ENCODE measurements at places on chromosomes 16 and 17.

- DNase-seq, result no peak
These were observed 495.5 kb upstream of the SOX9 start for GRCh38 chr17:71625330-71625729.

DNA sequence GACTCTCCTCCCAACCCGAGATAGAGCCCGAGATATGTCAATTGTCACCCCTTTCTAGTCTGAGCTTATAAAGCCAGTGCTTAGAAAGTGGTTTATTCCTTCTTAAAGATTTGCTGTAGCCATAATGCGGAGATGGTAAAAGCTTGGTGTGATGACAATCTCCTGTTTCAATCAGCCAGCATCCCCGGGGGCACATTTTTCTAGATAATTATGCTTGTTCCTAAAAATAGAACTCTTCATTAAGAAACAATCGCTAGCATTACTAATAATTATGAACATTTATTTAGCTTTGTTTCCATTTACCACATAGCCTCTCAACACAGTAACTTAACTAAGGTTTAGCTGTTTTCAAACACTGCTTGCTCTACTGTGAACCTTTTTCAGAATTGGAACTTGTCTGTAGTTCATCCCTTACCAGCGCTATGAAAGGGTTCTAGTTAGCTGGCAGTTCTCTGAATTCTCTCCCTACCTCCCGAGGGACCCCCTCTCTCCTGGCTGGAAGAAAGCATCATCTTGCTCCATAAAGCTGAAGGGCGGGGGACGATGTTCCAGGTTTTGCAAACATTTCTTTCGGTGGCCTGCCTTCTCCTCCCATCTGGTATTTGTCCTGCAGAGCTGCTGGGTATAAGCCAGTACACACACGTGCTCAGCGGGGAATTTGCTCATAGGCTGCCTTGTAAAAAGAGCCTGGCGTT lies 922 bp upstream of the MRPL58 start:
- peak; percentile 56 for DNase-seq

DNA sequence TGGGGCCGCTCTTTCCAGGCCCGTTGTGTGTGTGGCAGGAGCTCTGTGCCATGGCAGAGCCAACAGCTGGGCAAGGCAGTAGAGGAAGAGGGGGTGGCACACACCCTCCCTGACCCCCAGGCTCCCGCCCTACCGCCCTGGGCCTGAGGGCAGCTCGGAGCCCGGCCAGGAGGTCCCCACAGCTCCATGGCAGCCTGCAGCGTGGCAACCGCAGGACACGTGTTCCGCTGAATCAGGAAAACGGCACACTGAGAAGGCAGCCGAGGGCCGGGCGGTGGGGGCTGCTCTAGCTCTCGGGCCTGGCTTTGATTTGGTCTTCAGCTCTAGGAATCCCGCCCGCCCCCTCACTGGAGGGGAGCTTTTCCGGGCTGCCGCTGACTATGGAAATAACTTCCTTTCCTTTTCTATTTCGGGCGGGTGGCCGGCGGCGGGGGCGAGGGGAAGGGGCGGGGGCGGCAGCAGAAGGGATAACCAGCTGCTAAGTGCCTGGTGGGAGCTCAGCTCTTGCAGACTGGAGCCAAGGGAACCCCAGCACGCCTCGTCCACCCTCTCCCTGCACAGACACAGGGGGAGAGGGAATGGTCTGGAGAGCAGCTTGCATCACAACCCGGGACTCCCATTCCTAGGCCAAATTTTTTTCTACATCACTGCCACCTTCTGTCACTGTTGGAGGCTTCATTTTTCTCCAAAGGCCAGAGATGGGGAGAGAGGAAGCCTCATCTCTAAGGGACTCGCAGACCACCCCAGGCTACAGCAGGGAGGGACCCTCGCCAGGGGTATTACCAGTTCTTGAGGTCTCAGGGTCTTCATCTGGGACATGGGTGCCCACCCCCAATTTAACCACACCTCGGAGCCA lies 24.8 kb upstream of the MRPS23 start:
- DNase-seq, result peak; percentile 78

DNA sequence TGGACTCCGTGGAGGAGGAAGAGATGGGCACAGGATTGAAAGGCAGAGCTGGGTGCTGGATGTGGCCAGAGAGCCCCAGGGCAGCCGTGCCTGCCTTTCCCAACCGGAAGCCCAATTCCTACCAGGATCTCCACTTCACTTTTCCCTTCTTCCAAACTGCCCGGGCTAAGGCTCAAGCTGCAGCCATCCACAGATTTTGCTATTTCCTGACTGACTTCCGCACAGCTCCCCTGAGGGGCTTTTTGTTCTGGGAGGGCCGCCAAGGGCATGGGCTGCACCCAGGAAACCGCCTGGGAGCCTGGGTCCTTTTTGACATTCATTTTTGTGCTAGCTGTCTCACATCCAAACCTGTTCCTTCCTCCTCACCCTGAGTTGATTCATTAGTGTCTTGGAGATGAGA lies 4.2 kb downstream of the SHISA6 start:
- DNase-seq, result no peak

- DNase-seq, result no peak
These were observed 1.2 kb downstream of the TMEM106A start for GRCh38 chr17:43212641-43213490.

GRCh38 chr17:13302983-13303382 lies 285.2 kb upstream of the ELAC2 start:
- no peak for DNase-seq

- no peak for DNase-seq
These were observed 11.7 kb downstream of the CANT1 start for GRCh38 chr17:78997881-78998280.

DNA sequence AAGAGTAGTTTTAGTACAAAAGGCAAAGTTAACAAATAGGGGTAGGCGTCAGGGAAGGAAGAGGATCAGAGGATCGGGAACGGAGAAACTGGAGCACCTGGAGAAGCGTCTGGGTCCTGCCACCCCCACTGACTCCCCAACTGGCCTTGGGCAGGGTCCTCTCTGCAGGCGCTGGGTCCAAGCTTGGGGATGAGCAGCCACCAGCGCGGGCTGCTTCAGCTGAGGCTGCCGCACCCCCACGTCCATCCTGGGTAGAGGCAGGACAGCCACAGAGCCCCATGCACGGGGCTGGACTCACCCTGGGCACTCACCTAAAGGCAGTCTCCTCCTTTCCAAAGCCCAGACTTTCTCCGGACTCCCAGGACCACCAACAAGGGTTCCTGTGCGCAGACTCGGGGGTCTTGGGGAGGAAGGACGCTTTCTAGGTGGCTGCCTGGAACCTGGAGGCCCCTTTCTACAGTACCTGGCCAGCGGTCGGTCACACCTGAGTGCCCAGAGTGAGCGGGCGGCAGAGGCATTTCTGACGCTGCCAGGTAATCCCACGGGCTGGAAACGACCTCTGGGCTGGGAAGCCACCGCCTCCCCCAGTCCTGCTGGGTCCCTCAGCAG lies 1.1 kb downstream of the HS3ST6 start:
- DNase-seq, result no peak

- no peak for DNase-seq
These were observed 6.4 kb downstream of the ASPSCR1 start for GRCh38 chr17:81983639-81984373.

DNA sequence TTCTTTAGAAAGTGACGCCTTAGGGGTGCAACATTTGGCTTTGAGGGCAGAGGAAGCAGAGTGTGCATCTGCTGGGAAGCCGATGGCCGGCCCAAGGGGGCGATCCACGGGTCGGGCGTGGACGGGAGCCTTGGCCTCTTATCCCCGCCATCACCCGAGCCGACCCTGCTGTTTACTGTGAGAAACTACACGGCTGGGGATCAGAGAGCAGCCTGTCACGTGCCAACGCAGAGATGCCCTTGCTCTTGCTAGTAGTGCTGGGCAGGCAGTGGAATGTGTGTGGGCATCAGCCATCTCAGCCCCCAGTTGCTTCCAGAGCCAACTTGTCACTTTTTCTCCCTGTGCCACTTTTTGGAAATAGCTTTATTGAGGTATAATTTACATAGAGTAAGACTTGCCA lies 26.7 kb upstream of the ITGB4 start:
- no peak for DNase-seq

- DNase-seq, result no peak
These were observed 73.6 kb upstream of the MRTFB start for GRCh38 chr16:13997526-13997925.

DNA sequence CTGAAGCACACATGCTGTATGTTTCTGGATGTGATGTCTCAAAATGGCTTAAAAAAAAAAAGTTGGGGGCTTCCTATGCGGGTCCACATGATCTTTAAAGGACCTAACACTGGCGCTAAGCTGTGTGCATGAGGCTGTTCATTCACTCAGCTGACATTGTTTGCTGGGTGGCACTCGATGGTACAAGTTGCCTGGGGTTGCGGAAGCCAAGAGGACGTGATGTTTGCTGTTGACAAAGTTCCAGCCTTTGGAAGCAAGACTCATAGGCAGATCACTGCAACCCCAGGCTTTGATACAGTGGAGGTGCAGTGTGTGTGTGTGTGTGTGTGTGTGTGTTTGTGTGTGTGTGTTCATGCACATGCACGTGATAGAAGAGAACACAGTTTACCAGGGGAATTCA lies 29.5 kb upstream of the DNAI2 start:
- DNase-seq, result peak; percentile 41

DNA sequence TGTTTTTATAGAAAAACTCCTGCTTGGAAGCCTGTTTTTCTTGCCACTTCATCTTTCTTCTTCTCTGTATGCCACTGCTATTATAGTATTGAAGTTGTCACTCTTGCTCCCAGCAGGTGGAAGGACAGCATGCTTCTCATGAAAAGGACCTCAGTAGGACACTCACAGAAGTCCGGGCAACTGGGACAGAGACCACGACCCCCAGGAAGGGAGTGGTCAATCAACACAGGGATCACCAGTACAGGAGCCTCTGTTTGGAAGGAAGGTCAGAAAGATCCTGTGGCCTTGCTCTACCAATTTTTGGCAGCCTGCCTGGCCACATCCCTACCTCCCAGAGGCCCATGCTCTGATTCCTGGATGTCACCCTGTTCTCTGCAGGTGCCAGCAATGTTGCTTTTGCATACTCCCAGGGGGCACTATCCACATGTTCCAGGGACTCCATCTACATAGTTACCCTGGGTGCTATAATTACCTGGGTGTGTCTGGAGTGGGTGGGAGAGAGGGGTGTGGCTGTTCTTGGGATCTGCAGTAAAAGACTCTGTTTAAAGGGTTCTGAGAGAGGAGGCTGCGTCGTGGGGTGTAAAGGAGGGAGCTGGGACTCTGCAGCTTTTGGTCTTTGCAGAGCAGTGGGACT lies 13.7 kb upstream of the AKAP10 start:
- DNase-seq, result no peak

DNA sequence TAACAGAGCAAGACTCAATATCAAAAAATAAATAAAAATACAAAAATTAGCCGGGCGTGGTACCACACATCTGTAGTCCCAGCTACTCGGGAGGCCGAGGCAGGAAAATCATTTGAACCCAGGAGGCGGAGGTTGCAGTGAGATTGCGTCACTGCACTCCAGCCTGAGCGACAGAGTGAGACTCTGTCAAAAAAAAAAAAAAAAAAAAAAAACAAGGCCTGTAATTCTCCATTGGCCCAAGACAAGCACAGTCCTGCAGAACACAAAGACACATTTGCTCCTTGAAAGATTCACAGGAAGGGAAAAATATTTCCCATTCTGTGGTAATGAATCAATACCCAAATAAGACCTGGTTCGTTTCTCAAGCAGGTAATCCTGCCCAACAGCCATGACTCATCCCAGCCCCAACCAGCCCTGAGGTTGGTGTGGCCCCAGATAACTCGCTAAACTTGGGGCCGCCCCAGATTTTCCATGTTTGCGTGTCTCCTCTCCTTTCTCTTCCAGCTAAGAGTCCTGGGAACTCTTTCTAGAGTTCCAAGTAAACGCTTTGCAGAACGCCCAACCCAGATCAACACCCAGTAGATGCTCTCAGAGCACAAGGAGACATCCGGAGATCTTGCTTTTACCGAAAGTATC lies 40.3 kb upstream of the SNN start:
- no peak for DNase-seq

DNA sequence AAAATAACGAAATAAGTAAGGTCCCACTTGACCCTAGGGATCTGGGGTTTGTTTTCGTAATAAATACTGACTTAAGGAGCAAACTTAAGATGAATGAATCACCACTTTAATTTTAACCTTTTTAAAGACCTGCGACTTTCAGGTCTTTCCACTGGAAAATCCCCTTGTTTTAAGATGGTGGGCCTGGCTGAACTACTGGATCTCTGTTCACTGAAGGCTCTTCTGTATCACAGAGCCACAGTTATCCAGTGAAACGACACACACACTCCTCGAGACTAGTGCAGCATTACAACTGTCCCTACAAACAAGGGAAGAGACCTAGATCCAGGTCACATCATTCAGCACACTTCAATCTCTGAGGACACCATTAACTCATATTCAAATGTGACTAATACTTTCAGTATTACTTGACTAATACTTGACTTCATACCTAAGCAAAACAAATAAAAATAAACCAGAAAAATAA lies 299.0 kb downstream of the CEP112 start:
- DNase-seq, result no peak

GRCh38 chr17:27489045-27489715 lies 32.9 kb downstream of the KSR1 start:
- DNase-seq, result no peak

DNA sequence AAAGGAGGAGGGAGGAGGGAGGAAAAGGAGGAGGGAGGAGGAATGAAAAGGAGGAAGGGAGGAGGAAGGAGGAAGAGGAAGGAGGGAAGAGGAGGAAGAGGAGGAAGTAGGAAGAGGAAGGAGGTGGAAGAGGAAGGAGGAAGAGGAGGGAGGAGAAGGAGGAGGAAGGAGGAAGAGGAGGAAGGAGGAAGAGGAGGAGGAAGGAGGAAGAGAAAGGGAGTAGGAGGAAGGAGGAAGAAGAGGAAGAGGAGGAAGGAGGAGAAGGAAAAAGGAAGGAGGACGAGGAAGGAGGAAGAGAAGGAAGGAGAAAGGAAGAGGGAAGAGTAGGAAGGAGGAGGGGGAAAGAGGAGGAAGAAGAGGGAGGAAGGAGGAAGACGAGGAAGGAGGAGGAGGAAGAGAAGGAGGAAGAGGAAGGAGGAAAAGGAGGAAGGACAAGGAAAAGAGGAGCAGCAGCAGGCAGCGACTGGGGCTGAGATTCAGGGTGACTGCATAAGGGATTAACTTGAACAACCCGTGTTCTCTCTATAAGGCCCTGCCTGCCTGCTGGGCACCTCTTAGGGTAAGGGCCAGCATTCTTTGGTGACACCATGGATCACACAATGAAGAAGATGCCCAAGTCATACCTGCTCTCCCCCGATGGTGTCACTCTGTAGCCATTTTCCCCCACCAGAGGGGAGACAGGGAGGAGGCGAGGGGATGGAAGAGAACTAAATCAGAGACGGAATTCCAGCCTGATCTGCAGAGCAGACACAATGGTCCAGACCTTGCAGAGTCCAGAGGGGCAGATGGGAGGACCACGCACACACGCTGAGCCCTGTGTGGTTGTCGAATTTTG lies 1.4 kb upstream of the IL34 start:
- no peak for DNase-seq

DNA sequence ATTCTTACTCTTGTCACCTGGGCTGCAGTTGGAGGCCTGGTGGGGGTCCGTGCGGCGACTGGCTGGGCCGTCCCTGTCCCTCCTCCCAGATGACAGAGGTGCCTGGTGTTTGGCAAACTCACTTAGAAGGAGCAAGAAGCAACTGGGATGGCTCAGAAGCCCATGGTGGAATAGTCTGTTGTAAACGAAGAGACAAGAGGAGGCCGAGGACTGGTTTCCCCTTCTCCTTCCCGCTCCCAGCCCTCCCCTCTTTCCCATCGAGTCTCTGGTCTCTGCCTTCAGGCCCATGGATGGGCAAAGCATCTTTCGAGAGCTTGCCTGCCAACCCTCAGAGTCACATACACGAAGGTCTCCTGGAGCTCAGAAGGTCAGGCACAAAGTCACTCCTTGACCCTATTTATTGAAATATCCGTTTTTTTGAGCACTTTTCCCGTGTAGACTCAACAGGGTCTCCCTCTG lies 364.4 kb downstream of the SEC14L1 start:
- DNase-seq, result no peak
